NCI-H187 (cell line): ENCODE measurements at places on chromosomes 7 and 10.
A peak's percentile ranks its signal among the peaks of the same experiment; 100 is the strongest.

- no peak for DNase-seq
These were observed 8.2 kb upstream of the PHYH start for GRCh38 chr10:13308096-13308495.

DNA sequence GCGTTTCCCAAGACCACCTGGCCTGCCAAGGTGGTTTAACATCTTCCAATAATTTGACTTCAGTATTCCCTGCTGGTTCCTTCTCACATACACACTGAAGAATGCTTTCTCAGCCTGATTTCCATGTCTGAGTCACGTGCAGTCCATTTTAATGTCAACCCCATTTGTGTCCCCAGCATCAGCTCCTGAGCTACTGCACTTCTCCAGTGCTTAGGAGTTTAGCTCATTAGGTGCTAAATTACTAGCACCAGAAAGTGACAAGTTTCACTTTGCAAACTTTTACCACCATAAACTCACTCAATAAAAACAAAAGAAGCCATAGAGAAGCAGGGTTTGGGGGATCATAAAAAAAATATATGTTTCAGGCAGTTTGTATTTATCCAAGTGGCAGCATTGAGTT, 279.3 kb upstream of the SORCS1 start:
- DNase-seq = no peak

- DNase-seq = peak; percentile 36
These were observed 10.7 kb downstream of the PSAP start for GRCh38 chr10:71840177-71840957.

DNA sequence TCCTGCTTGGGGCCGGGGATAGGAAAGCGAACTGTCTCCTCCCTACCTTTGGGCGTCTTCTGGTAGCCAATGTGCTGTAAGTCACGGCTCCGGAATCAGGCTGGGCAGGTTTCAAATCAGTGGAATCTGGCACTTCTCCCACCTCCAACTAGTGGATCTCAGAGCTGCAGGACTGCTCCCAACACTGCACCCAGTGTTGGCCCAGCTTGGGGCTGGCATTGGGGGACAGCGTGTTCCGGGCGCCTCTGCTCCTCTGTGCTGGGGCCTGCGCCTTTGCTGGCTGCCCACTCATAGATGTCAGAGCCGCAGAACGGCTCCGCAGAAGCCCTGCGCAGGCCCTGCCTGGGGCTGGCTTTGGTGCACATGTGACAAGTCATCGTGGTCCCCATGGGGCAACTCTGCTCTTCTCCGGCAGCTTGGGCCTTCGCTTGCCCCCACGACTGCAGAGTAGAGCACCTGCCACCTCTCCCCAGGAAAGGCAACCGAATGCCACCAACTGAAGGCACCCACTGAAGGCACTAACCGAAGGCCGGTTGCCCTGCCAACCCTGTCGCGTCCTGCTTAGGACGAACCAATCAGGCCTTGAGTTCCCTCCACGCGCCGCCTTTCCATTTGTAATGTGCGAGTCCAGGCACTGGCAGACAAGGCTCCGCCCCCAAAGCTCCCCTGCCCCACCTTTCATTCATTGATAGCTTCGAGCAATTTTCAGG, 85.5 kb upstream of the ABI1 start:
- no peak for DNase-seq

DNA sequence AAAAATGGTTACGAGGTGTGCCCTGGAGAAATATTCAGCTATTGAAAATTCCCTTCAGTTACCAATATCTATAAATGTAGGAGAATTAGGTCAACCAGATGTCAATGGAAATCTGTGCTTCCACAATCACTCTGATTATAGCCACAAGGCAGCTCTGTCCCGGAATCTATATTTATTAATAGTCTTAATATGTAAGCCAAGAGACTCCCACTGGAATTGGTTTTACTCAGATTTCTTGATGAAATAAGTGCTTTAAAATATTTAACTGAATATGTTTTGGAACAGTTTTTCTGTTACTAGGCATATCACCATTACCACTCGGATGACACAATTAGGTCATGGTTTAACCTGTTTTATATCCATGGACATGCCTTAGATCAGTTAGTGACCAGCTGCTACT, 169.6 kb downstream of the POM121L12 start:
- no peak for DNase-seq
